ENCODE measurements at places on chromosomes 12 and 14.

GRCh38 chr12:51240971-51241370, 2.3 kb downstream of the DAZAP2 start:
- no peak for DNase-seq

- no peak for DNase-seq
These were observed 80.0 kb downstream of the ST8SIA1 start for GRCh38 chr12:22254478-22254877.

- DNase-seq, result no peak
These were observed 3.3 kb upstream of the SLC22A17 start for GRCh38 chr14:23355871-23356435.

GRCh38 chr12:130336723-130337487, 782 bp upstream of the PIWIL1 start:
- DNase-seq, result no peak

GRCh38 chr12:132143336-132144071, 615 bp downstream of the DDX51 start:
- DNase-seq, result no peak

DNA sequence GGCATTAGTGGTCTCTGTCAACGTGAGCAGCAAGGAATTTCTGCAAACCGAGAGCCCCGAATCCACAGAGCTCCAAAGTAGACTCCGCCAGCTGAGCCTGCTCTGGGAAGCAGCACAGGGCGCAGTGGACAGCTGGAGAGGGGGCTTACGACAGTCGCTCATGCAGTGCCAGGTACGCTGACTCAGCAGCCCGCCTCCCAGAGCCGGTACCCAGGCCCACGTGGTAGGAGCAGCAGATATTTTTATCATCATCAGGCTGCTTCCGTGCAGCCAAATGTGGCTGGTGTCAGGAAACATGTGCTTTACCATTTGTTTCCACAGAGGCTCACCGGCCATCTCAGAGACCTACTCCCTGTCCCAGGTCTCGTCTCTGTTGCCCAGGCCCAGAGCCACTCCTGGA, 73.7 kb downstream of the ESR2 start:
- no peak for DNase-seq

GRCh38 chr12:8123124-8123912, at the start of gene CLEC4A:
TSS of gene CLEC4A (plus strand) at chr12:8123617. CDS start at chr12:8123879, 262 bp downstream.
- DNase-seq, result no peak

- DNase-seq, result peak; percentile 67
These were observed 8.9 kb downstream of the IKZF4 start for GRCh38 chr12:56029666-56030293.

DNA sequence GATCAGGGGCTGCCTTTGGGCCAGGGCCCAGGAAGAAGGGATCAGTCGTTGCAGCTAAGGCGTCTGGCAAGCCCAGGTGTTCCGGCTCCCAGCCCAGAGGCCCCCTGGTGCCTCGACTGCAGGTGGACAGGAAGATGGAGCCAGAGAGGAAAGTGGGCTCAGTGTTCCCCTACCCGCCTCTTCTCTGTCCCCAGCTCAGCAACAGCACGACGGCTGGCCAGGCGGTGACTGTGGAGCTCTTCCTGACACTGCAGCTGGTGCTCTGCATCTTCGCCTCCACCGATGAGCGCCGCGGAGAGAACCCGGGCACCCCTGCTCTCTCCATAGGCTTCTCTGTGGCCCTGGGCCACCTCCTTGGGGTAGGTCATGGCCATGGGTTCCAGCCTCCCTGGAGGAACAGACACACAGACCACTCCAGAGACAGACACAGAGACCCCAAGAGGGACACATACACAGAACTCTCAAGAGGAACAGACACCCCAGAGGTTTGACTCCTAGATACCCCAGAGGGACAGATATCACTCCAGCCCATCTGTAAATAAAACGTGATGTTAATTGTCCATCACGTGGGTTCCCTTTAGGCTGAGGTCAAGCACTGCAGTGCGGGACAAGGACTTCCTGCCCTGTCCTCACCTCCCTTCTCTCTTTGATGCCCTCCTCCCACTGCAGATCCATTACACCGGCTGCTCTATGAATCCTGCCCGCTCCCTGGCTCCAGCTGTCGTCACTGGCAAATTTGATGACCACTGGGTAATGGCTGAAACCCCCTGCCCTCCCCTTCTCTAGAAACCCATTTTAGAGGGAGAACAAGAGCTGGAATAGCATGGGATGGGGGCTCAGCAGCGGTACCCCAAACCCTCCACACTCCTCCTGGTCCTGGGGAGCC, 3.7 kb downstream of the AQP2 start:
- no peak for DNase-seq

GRCh38 chr12:131805421-131805820, 22.8 kb upstream of the MMP17 start:
- no peak for DNase-seq

DNA sequence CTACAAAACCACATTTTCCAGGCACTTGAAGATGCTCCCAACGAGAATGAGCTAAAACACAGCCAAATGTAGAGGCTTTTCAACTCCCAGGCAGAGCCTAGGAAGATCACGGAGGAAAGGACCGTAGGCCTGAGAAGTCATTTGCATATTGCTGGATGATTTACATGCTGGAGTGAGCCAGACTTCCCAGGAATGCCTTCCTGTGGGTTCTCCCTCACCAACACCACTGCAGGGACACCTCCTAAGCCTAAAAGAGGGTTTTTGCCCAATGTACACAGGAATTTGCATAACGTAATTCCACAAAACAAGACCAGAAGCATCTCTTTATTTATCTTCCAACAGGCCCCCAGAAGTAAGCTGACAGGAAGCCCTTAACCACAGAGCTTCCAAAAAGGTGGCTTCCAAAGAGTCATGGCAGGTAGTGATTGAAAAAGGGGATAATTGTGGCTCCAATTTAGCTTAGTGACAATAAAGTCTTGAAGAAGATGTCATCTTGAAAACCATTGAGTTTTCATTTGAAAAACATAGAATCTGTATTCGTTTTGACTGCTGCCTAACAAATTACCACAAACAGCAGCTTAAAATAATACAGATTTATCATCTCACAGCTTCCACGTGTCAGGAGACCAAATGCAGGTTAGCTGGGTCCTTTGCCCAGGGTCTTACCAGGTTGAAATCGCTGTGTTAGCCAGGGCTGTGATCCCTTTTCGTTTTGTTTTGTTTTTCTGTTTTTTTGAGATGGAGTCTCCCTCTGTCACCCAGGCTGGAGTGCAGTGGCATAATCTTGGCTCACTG, 116.2 kb downstream of the EGLN3 start:
- DNase-seq, result no peak

DNA sequence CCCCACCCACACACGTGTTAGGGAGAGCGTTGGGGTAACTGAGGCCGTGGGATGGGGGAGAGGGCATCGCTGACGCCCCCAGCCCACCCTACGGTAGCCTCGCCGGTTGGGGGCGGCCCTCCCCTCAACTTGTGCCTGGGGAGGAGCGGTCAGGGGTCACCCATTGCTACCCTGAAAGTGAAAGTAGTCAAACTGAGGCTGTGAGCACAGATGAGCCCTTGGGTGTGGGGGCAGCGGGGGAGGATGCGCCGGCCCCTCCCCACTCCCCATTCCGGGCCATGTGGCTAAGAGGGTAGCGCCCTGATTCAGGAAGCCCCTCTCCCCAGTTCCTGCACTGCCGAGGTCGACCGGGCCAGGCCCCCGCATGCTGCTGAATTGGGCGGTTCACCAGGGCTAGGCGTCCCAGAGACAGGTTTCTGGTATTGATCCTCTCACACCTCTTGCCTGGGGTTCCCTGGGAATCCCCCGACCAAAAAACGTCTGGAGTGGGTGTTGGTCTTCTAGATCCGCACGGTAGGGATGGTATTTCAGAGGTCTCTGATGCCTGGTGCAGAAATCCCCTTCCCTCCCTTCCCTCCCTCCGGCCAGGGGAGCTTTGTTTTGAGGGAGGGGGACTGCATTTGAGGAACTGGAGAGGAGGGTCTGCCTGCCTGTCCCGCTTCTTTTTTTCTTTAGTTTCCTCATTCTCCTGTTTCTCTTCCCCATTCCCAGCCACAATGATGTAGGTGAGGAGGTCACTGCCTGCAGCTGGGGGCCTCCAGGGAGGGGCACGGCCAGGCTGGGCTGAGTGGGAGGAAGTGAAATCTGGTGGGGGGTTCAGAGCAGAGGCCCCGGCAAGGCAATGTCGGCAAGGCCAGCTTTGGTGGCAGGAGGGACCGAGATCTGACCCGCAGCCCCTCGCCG, 1.0 kb downstream of the SH2B3 start:
- DNase-seq, result no peak

GRCh38 chr12:42802785-42803189, 213.2 kb upstream of the PRICKLE1 start:
- DNase-seq, result peak; percentile 45

- no peak for DNase-seq
These were observed 148.6 kb upstream of the FOXN3 start for GRCh38 chr14:89565607-89566006.

- no peak for DNase-seq
These were observed 60.4 kb downstream of the PPP1R36 start for GRCh38 chr14:64610049-64610746.

DNA sequence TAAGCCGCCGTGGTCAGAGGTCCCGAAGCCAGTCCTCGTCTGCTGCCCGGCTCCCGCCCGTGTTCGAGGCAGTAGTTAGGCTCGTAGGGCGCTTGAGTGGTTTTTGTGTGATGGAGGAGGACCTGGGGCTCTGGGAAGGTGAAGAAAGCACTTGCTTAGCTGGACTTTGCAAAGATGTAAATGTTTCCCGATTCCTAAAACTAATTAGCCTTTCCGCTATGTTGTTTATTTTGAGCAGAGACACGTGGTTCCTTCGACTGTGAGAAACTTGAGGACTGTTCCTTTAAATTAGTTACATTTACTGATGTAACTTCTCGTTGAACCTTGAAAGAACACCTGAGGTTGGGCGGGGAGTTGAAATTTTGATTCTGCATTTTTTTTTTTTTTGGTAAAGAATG, 33.9 kb downstream of the MIA2 start:
- DNase-seq, result peak; percentile 6

DNA sequence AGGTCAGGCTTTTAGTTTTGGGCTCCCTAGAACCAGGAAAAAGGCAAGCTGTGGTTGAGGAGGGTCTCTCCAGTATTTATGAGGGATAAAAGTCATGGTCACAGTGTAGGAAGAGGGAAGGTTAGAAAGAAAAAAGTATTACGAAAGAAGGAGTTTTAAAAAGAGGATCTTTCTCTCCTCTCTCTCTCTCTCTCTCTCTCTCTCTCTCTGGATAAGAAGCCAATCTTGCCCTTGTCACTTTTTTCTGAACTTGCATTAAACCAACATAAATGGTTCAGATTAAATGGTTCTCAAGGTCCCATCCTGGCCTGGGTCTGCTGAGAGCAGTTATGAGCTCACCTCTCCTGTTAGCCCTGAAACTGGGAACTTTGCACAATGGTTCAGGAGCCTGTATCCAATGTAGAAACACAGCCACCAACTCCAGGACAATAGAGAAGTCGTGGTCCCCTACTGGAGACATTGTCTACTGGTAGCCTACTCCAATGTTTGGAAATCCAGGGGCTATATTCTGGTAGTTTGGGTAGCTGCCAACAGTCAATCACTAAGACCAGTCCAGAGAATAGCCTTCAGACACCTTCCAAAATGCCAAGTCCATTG, 131.9 kb downstream of the DAD1 start:
- no peak for DNase-seq

DNA sequence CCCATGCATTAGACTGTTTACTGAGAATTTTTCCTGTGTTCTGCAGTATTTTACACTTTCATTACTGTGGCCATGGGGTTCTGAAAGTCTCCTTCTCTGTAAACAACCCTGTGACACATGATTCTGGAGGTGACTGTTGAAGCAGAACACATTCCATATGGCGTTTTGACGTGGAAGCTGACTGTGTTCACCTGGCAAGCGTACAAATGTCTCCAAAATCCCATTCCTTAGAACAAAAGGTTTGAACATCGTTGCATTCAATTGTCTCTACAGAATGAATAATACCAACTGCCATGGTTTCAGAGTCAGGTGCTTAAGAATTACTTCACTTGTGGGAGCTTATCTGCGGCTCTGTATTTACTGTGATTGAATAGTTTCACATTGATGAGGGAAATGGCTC, 485.6 kb upstream of the TMEM132C start:
- DNase-seq, result no peak

GRCh38 chr12:110102255-110102654, 21.9 kb upstream of the IFT81 start:
- peak; percentile 36 for DNase-seq
